ENCODE measurements at places on chromosomes 5 and 9.

- DNase-seq = no peak
Observed at GRCh38 chr9:114238472-114238871, 83.1 kb downstream of the COL27A1 start.

DNA sequence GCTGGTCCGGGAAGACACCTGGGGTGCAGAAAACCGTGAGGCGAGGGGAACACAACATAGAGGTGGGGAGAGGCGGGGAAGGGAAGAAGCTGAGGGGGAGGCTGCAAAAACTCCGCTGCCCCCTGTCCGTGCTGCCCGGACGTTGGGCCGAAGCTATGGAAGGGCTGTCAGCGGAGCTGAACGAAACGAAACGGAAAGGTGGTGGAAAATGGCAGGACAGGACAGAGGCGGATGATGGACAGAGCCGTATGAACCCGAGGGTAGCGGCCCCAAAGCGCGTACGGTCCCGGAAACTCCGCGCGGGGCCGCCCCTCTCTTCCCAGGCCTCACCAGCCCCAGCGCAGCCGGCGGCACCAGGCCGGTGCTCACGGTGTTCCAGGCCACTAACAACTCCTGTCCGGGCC lies 272 bp downstream of the ANAPC2 start:
- DNase-seq = no peak

DNA sequence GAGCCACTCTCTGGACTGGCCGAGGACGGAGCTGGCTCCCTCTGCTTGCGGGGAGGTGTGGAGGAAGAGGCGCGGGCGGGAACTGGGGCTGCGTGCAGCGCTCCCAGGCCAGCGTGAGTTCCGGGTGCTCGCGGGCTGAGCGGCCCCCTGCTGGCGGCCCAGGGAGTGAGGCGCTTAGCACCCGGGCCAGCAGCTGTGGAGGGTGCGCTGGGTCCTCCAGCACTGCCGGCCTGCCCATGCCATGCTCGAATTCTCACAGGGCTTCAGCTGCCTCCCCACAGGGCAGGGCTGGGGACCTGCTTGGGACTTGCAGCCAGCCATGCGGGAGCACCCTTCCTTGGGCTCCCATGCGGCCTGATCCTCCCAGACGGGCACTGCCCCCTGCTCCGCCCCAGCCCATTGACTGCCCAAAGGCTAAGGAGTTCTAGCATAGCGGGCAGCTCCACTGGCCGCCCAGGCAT lies 416.9 kb downstream of the MRPS30 start:
- DNase-seq = no peak

DNA sequence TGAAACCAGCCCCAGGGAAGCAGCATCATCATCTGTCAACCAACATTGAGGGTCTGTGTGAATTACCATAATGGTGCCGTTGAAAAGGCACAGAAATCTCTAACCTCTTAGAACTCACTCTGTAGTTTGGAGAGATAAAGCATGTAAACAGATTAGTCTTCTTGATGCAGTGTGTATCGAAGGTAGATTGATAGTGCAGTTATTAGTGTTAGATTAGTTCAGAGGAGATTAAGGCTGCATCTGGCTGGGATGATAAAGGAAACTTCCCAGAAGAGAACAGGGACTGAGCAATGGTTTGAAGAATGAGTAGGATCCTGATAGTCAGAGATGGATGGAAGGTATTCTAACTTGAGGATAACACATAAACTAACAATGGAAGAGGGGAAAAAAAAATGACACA lies 651.5 kb downstream of the TLE1 start:
- no peak for DNase-seq

GRCh38 chr9:81564632-81565031 lies 124.7 kb downstream of the TLE1 start:
- DNase-seq = no peak

DNA sequence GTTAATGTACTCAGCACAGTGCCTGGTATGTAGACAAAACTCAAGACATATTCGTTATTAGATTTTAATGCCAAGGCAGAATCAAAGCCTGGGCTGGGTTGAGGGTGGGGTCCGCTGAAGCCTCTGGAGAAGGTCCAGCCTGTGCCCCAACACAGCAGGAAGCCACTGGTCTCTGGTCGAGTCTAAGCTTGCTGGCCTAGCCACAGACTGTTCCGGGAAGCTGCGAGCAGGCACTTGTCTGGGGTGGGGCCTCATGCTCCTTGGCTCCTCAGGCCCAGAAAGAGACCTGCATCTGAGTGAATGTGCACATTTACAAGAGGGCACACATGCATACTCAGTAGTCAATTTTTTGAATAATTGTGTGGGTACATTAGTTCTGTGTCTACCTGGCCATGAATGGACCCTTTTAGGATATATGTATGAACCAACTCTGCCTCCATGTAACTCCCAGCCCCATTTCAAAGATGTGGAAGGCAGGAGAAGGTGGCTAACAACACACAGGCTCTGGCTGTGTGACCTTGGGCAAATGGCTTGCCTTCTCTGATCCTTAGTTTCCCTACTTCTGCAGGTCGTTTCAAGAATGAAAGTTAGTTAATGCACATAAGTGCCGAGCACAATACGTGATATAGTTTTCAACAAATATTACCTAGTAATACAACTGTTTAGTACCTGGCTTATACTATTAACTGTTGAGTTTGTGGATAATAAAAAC lies 18.3 kb downstream of the FAT2 start:
- DNase-seq = no peak

DNA sequence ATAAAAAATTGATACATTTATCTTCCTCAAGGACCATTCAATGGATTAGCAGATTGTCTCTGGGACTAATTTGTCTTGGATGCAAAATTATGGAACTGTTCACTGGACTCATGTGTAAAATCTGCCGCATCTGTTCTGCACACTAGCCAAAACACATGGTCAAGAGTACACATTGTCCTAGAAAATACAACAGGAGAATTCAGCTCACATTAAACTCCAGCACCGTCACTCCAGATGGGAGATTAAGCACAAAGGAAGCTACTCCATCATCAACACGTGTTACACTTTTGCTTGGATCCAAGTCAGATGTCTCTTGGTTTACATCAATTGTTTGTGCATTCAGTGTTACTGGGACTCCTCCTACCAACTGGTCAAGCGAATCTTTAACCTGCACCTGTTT lies 28.8 kb downstream of the C5 start:
- DNase-seq = peak; percentile 59

DNA sequence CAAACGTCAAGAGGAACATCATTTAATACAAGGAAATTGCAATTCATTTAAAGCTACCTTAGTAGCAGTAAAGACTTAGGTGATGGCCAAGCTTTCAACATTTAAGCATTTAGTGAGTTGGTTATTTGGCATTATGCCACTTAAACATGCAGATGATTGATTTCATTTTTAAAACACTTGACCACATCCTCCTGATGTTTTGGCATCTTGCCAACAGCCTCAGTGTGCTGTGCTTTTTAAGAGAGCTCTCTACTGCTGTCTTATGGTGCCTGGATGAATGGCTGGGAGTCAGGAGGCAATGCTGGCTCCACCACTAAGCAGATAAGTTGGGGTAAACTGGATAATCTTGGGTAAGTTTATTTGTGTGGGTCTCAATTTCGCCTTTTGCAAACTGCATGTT lies 364.5 kb downstream of the MAN2A1 start:
- DNase-seq = peak; percentile 35

GRCh38 chr5:54217826-54218503 lies 92.4 kb downstream of the ARL15 start:
- peak; percentile 73 for DNase-seq

DNA sequence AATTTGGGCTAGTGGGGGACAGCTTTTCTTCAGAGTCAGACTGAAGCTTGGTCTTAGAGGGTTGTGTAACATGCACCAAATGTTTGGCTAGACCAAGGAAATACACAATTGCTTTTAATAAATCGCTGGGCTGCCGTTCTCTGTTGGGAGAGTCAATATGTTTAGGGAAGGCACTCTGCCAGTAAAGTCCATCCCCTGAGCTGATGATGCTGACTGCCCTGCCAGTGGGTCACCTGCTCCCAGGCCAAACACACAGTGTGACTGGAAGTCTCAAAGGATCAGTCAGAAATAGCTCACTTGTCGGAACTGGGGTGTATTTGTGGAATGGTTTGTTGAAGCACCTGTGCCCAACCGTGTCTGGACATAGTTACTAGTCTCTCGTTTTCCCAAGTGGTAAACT lies 17.9 kb upstream of the ZNF474 start:
- no peak for DNase-seq

- DNase-seq = peak; percentile 86
Observed at GRCh38 chr9:91131433-91131839, 230.3 kb downstream of the AUH start.

- DNase-seq = no peak
Observed at GRCh38 chr5:107674655-107675054, 3.9 kb upstream of the EFNA5 start.

- DNase-seq = no peak
Observed at GRCh38 chr5:157596487-157596886, 20.9 kb upstream of the ADAM19 start.

DNA sequence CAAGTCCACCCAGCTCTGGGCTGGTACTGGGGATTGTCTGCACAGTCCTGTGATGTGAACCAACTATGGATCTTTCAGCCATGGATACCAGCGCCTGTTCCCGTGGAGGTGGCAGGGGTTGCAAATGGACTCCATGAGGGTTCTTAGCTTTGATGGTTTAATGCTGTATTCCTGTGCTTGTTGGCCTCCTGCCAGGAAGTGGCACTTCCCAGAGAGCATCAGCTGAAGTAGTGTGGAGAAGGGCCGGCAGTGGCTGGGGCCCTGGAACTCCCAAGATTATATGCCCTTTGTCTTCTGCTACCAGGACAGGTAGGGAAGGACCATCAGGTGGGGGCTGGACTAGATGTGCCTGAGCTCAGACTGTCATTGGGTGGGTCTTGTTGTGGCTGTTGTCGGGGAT lies 1104.8 kb upstream of the COX7C start:
- DNase-seq = no peak

- DNase-seq = no peak
Observed at GRCh38 chr9:974996-975739, 1.3 kb upstream of the DMRT3 start.

GRCh38 chr9:111978616-111979015 lies 82.0 kb downstream of the UGCG start:
- no peak for DNase-seq

- no peak for DNase-seq
Observed at GRCh38 chr5:83983852-83984251, 263.2 kb upstream of the HAPLN1 start.

DNA sequence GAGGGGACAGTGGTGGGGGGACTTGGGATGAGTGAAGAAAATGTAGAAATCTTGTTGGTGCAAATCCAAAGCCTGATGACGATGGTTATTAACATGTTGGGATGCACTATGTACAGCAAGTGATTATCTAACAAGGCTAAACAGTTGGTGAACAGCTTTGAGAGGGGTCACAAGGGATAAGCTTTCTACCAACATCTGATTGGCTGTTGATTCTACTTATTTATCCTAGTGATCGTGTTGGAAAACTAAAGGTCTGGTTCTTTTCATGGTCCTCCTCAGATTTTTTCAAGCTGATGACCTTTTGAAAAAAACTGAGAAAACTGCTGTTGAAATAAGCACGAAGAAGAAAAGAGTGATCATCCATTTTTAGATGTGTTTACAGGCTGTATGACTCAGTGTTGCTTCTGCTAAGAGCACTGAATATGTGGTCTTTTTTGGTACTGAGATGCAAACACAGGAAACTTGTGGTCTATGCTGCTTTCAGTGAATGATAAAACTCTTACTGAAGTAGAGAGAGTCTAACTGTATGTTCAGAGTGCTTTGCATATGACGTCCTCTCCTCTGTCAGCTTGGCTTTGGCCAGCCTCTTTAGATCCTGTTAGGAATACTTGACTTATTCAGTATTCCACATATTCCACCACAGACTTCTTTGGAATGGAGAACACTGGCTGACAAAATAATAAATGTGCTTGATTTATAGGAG lies 174.8 kb downstream of the SLF1 start:
- no peak for DNase-seq
